ENCODE measurements at places on chromosomes 3 and 15.
A peak's percentile ranks its signal among the peaks of the same experiment; 100 is the strongest.

DNA sequence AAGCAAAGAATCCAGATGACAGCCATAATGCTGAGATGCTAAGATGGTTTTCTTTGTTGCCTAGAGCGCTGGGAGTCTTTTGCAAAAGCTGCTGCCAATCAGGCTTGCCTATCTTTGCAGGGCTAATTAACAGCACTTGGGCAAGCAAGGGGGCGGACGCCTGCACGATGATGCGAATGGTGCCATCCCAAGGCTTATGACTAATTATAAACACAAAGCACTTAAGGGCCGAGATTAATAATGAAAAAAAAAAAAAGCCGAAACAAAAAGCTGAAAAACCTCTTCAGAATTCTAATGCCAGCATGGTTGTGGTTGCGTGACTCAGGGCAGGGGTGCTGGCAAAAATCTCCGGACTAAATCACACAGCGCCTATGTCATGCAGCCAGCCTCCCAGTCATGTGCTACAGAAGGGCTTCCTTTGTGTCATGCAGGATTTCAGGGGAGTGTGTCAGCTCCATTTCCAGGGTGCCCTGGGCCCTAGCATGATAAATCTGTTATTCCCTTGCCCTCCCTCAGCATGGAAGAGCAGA lies 185.0 kb upstream of the ANKRD28 start:
- DNase-seq: peak; percentile 12

- no peak for DNase-seq
Observed at GRCh38 chr3:61978460-61979419, 394.6 kb downstream of the FEZF2 start.

DNA sequence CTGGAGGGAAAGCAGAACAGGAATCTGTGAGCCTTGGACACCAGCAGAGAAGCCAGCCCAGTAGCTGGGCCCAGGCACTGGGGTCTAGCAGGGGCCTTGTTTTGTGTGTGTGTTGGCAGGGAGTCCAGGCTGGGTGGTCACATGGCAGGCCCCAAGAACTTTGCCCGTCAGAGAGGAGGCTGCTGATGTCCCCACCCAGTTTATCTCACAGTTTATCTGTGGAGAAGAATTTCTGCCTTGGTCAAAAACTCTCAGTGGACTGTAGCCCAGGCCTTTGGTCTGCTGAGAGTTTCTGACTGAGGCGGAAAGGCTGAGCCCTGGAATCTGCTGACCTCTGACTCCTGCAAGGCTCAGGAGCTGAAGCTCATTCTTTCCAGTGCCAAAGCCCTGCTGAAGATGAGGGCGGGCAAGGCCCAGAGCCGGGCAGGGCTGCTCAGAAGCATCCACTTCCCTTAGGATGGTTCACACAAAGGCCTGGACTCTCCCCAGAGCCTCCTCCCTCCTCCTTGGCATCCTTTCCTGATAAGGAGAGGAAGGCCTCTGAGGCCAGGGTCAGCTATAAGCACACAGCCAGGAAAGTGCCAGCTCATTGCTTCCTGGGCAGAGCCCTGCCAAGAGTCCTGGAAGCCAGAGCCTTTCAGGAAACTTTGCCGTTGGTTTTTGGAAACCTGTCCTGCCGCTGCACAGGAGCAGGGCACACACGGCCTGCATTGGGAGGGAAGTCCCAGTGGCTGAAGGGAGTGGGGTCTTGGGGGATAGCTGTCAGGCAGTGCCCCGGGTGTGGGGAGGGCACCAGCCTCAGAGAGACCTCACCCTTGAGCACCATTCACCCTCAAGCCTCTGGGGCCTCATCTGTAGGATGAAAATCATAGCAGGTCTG lies 37.2 kb upstream of the SLCO2A1 start:
- DNase-seq: no peak

DNA sequence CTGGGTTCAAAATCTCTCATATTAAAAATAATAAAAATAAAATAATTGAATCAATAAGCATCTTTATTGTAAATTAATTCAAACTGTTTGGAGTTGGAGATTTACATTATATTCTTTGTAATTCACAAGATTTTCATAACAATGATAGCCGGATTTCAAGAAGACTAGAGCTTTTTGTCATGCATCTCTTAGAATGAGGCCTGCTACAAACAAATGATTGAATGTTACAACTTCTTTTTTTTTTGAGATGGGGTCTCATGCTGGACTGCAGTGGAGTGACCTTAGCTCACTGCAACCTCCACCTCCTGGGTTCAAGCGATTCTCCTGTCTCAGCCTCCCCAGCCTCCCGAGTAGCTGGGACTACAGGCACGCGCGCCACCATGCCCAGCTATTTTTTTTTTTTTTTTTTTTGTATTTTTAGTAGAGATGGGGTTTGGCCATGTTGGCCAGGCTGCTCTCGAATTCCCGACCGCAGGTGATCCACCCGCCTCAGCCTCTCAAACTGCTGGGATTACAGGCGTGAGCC lies 3.5 kb downstream of the SLTM start:
- no peak for DNase-seq

DNA sequence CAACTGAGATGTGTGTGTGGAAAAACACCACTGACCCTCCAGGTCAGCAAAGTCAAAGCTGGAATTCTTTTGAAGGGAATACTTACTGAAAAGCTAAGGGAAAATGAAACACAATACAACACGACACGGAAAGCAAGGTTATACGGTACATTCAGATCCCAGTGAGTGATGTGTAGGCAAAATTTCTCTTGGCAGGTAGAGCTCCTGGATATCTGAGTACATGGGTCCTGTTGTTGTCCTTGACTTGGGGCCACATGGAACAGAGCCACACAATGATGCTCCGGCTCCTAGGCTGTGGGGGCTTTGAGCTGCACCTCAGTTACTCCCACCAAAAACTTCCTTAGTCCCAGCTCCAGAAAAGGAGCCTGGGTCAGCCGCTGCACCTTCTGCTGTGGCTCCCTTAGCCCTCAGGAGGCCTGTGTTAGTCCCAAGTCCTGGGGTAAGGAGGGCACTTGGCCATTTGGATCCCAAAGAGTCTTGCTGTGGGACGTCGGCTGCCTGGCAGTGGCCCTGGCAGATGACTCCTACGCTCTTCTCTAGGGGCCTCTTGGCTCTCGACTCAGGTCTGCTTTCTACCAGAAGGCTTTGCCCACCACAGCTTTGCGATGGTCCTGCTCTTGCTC lies 95.6 kb downstream of the ADCY5 start:
- DNase-seq: no peak

- DNase-seq: no peak
Observed at GRCh38 chr3:160041465-160041864, 52.8 kb downstream of the IL12A start.

GRCh38 chr15:93645594-93645993 lies 556.6 kb upstream of the RGMA start:
- DNase-seq: no peak

DNA sequence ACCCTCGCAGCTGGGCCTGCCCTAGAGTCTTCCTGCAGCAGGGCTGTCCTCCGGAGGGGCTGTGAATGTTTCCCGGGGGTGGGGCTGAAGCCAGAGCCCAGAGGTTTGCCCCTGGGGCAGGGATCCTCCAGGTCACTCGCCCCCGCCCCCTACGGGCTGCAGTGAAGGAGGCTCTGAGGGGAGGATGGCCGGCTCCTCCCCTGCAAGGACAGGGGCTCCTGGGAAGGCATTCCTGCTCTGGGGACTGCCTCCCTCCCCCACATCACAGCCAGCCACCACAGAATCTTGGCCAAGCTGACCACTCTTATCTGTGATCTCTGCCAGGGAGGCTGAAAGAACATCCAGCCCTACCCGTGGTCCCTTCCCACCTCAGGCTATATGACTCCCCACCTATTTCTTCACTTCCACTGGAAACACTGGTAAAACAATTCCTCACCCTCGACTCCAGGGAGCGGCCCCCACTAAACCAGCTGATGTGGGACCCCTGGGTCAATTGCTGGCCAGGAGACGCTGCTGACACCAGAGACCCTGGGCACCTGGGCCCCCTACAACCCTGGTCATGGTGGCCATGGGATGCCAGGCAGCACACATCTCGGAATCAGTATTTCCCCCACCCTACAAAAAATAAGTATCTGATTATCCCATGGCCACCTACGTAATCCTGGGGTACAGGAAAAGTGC lies 66.0 kb downstream of the HMCES start:
- DNase-seq: no peak

DNA sequence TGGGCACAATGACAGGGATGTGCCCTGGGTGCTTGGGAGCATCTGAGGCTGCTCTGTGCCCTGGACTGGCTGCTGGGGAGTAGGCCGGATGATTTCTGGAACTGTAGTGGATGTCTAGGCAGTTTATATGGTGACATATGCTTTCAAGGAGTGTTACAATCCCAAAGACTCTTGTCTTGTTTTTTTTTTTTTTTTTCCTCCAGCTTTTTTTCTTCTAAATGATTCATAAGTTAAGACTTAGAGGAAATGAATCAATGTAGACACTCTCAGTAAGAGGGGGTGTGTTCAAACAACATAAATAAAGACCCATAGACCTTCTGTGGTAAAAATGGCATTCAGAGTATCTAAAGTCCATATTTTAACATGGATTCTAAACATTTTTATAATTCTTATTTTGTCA lies 706.1 kb upstream of the GOLIM4 start:
- DNase-seq: no peak

GRCh38 chr15:101781928-101782327 lies 21.4 kb upstream of the OR4F6 start:
- no peak for DNase-seq

- DNase-seq: no peak
Observed at GRCh38 chr3:23959135-23959900, 14.2 kb downstream of the NR1D2 start.

- no peak for DNase-seq
Observed at GRCh38 chr3:123657568-123657967, 72.7 kb upstream of the HACD2 start.

GRCh38 chr3:81300324-81300927 lies 461.0 kb downstream of the GBE1 start:
- DNase-seq: no peak

DNA sequence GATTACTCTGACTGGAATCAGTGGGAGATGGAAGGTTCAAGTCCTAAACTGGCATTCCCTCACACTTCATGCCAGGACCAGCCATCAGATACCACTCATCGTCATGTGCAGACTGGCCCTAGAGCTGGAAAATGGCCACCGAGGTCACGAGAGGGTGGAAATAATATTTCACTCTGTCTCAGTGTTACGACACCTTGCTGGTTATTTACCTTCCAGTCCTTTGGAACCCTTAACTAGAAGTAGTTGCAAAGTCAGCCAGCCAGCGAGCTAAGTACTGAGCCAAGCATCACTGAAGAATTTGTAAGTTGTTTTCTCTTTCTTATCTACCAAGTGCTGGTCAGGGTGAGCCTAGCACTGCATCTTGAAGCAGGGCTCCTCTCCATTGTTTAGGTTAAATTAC lies 309.9 kb upstream of the RASGRP1 start:
- DNase-seq: no peak

- DNase-seq: no peak
Observed at GRCh38 chr15:38174691-38175090, 77.9 kb upstream of the SPRED1 start.

DNA sequence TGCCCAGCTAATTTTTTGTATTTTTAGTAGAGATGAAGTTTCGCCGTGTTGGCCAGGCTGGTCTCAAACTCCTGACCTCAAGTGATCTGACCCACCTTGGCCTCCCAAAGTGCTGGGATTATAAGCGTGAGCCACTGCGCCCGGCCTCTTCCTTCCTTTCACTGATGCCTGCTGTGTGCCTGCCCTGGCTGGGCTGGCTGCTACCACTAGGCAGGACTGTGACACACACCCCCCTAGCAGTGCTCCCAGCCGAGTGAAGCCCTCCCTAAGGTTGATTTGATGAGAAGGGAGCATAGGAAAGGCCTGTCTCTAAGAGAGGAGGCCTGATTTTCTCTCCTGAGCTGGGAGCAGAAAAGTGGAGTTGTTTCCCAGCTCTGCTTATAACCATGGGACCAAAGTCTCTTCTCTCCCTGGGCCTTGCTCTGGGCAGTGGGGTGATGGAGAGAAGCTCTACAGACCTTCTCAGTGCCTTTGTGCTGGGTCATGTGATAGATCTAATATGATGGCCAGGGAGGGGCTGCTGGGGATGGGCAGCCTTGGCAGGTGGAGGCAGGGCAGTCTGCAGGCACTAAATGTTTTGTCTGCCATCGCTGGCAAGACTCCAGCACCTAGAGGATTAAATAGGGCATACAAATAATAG lies 20.1 kb upstream of the SFMBT1 start:
- no peak for DNase-seq

GRCh38 chr3:50545781-50546180 lies 21.8 kb downstream of the C3orf18 start:
- DNase-seq: no peak

GRCh38 chr3:190385731-190386688 lies 2.0 kb upstream of the CLDN16 start:
- no peak for DNase-seq

GRCh38 chr3:101065962-101066361 lies 72.7 kb upstream of the ABI3BP start:
- no peak for DNase-seq

DNA sequence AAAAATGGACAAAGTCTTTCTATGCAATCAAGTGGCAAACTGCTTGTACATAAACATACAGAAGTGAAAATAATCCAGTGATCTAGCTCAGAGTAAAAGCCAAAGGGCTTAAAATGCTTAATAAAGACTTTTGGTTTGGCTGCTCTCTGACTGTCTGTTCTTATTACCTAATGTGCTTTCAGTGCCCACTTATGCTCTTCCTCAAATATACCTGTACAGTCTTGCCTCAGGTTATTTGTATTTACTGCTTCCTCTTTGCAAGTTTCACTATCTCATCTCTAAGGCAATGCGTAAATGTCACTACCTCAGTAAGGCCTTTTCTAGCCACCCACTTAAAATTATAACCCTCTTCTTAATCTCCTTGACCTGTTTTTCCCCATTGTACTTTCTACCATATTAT lies 171.8 kb downstream of the EPHA6 start:
- DNase-seq: no peak

DNA sequence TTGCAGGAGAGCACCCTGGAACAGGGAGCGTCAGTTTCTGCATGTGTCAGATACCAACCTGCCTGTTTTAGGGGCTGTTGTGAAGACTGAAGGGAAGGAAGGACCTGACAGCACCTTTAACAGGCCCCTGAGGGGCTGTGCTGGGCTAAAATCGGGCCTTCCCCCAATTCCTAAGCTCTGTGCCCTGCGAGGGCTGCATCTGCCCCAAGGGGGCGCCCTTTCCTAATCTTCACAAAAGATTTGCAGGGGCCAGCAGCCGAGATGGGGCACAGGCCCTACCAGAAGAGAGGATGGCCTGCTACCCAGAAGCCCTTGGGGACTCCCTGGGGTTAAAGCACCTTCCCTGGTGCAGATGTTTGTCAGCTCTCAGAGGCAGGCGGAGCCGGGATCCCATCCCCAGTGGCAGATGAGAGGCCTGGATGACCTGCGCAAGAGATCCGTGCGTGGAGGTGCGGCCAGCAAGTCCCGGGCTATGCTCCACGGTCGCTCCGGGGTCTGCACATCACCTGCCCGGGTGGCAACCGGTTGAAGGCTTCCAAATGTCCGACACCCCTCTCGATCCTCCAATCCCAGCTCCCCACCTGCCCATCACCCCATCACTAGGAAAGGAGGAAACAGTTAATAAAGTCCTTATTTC lies 53.6 kb downstream of the RHCG start:
- no peak for DNase-seq

All from NCI-H446 treated with DMSO at 0.1 percent for 48 hours (cell line).